ENCODE measurements at places on chromosomes 3 and 15. TPM values are rescaled to one million over a fixed set of nuclear protein-coding genes. Genes with fewer than 3 reads are reported as not detected.

Gene STRC
- polyA plus RNA-seq = 1.4 TPM

Gene ALDH1A3
- 7.1 TPM for polyA plus RNA-seq

Gene FANCD2OS
- polyA plus RNA-seq = not detected

Gene CCDC54
- polyA plus RNA-seq = 0.11 TPM

Gene ITIH3
- polyA plus RNA-seq = 7.2 TPM

Gene MEX3B
- polyA plus RNA-seq = 18.1 TPM

Gene BDH1
- 42.2 TPM for polyA plus RNA-seq

Gene ZBTB47
- polyA plus RNA-seq = 18.4 TPM

Gene ADAMTS17
- polyA plus RNA-seq = 2.2 TPM

Gene FBXO40
- not detected for polyA plus RNA-seq

Gene GOLGA8R
- polyA plus RNA-seq = 3.1 TPM

Gene LRRC3B
- 1.2 TPM for polyA plus RNA-seq

Gene PTH1R
- 279 TPM for polyA plus RNA-seq

Gene SEMA5B
- 31.3 TPM for polyA plus RNA-seq

Gene PLCH1
- polyA plus RNA-seq = 11.0 TPM

Gene MCF2L2
- 0.62 TPM for polyA plus RNA-seq

Gene GOLGB1
- polyA plus RNA-seq = 88.4 TPM

Measured in renal cortex interstitium (tissue), 15 donors.